ENCODE measurements at places on chromosomes 1 and 21. TPM values are rescaled to one million over a fixed set of nuclear protein-coding genes. Genes with fewer than 3 reads are reported as not detected.

Gene GBP4
- 13.6 TPM for total RNA-seq

- no peak for DNase-seq
These were observed 51.2 kb downstream of the XKR8 start for GRCh38 chr1:28010969-28011368.

GRCh38 chr1:50139339-50140181, 30.8 kb downstream of the ELAVL4 start:
- no peak for DNase-seq

DNA sequence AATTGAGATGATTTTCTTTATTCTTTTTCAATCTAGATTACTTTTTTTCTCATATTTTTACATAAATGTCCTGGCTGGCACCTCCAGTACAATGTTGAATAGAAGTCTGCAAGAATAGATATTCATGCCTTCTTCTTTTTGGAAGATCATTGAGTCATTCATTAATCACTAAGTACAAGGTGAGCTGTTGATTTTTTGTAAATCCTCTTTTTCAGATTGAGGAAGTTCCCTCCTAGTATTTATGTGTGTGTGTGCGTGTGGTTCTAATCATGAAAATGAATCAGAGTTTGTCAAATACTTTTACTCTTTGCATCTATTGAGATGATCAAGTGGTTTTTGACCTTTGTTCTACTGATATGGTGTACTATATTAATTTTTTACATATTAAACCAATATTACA, 859.3 kb downstream of the KCNT2 start:
- DNase-seq = no peak

DNA sequence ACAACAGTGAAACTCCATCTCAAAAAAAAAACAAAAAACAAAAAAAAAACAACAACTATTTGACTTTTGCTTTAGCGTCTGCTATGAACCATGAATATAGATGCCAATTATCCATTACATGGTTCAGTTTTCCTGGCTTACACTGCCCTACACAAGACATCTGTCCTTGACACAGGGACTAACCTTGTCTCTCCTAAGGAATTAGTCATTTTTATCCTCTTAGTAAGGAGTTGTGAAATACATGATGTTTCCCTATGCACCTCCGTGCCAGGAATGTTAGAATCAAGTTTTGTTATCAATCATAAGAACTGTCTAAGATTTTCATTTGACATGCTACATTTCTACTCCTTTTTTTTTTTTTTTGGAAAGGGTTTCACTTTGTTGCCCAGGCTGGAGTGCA, 241.8 kb downstream of the KIF26B start:
- DNase-seq = no peak

DNA sequence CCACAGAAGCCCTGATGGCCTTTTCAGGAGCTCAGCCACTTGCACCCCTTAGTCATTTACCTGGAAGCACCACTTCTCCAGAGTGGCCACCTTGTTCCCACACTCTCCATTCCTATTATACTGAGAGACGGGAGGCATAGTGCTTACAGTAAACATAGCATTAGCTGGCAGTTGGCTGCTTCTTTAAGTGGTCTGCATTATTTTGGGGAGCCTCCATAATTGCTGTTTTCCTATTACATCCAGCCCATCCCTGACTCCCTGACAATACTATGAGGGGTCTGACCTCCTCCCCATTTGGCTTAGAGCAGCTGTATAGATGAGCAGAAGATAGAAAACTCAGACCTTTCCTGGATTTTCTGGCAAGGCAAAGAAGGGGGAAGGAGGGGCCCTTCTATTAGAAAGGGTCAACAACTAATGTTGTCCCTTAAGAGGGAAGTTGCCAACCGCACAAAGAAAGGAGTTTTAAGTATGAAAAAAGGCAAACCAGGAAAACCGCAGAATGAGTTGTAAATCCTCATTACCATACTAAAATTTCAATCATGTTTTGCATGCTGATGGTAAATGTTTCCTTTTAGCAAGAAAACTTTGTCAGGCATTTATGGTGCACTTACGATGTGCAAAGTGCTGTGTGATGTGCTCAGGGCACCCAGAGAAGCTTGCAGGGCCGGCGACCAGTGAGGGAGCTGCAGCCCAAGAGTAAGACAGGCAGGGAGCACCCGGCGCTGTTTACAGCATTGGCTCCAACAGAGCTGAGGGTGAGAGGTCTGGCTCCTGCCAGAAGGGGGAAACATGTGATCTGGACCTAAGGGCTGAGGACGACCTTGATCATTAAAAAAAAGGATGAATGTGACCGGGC, 167.3 kb downstream of the ZZZ3 start:
- no peak for DNase-seq

Gene OR6K3
- total RNA-seq = not detected

GRCh38 chr1:170864238-170864637, 71.1 kb upstream of the MROH9 start:
- DNase-seq = no peak

- no peak for DNase-seq
These were observed 7.9 kb upstream of the SRP9 start for GRCh38 chr1:225769687-225770086.

GRCh38 chr1:154747380-154747739, 122.7 kb downstream of the KCNN3 start:
- DNase-seq = no peak

DNA sequence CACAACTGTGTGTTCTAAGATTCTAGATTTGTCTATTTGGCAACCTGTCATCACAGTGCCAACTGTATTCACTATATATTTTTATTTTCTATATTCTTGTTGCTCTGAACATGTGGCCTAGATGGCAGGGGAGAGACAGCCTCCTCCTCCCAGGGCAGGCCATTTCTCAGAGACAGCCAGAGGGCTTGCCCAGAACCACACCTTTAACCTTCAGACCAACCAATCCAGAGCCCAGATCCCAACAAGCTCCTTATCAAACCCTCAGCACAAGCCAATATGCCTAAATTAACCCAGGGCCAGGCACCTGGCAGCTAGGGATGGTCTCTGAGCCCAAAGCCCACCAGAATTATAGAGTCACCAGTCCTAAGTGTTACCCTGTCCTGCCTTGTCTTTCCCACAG, 19.3 kb downstream of the TRIM11 start:
- DNase-seq = no peak

- DNase-seq = no peak
These were observed 455.2 kb downstream of the PTPRU start for GRCh38 chr1:29691499-29691898.

Gene BACE2
- total RNA-seq = 52.9 TPM

GRCh38 chr1:40838045-40838979, 23.9 kb downstream of the CITED4 start:
- DNase-seq = no peak

GRCh38 chr1:54577612-54578011, 29.6 kb downstream of the ACOT11 start:
- peak; percentile 81 for DNase-seq

DNA sequence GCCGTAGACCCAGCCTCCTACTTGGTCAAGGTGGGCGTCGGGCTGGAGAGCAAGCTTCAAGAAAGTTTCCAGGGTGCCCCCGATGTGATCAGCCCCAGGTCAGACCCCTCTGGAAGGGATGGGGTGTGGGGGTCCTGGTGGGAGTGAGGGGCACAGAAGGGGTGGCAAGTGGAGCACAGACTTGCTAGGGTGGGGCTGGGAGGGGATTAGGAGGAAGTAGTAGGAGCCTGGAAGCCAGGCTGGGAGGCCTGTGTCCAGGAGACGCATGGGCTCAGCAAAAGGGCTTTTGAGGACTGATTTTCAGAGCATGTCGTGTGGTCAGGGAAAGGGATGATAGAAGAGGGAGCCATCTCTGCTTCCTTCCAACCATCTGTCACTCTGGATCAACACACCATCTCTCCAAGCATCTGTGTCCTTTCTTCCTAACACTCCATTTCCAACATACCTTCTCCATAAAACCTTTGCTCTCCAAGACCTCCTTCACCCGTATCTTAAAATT, 8.5 kb downstream of the TRIM46 start:
- DNase-seq = no peak

DNA sequence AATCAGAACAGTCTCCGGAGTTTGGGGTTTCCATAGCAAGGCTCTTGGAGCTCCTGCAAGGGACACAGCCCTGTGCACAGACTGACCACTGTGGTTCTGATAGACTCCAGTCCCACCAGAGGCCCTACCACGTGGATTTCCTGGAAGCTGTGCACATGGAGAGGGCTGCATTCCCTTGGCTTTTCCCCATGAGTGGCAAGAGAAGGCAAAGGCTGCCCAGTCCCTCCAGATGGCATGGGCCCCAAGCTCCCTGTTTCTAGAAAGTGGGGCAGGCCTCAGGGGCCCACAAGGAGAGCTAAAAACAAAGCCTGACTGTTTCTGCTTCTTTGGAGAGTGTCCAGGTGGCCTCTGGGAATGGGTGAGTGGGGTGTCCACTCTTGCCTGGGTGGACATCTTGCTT, 87.5 kb downstream of the DDX20 start:
- DNase-seq = no peak

Gene ALPL
- total RNA-seq = 12.9 TPM

DNA sequence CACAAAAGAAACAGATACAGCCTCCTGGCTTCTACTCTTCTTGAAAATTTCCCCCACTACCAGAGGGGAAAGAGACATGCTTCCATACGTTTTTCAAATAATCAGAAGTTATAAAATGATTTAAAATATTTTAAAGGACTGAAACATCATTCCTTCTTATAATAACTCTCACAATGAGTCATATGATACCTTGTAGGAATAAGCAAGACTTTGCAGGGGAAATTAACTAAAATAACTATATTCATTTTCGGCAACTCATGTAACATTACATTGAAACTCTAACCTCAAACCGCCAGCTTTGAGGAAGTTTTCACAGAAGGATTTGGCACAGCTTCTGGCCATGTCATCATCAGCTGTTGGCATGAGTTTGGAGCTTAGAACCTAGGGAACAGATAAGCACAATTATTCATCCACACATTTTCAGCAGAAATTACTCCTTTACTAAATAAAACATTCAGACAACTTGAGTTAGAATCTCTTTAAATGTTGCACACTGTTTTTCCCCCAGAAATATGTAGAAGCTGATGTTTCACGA, 85.9 kb downstream of the USP24 start:
- DNase-seq = no peak

Data from ureter (tissue), 1 donor.